PC-3 (cell line): ENCODE measurements at places on chromosomes 13 and 19.

- DNase-seq = peak; percentile 41
These were observed 51.7 kb upstream of the CYP4F8 start for GRCh38 chr19:15563325-15563794.

DNA sequence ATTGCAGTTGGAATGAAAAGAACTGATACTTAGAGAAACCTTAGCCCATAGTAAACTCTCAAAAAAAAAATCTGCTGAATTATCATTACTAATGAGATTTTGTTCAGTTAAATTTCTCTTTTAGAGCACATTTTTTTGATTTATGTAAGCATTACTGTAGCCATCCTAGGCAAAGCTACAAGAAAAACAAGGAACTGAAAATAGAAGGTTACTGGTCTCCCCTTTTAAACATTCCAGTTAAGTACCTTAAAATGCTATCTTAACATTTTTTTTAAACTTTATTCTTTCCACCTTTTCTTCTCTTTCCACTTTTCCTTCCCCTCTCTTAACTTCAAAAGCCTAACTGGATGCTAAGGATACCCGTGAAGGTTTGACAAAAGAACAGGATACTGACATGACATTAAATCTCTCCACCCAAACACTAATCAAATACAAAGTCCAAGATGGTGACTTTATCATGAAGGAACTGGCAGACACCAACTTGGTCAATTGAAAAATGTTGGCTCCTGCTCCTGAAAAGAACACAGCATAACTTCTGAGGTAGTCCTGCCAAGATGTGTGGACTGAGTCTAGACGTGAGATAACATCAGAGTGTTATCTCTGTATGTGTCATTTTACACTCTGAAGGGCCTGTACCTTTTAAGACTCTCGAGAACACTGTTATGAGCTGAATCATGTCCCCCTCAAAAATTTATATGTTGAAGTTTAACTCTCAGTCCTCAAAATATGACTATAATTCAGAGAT is 29.5 kb upstream of the SACS start:
- no peak for DNase-seq

- no peak for DNase-seq
These were observed 111.5 kb upstream of the ZNF507 start for GRCh38 chr19:32233885-32234284.

GRCh38 chr13:71278512-71278911 is 588.5 kb downstream of the DACH1 start:
- no peak for DNase-seq

GRCh38 chr13:64154514-64154913 is 2738.9 kb upstream of the PCDH20 start:
- peak; percentile 28 for DNase-seq

GRCh38 chr13:22690756-22691155 is 490.0 kb upstream of the SGCG start:
- no peak for DNase-seq

- DNase-seq = no peak
These were observed 892.3 kb downstream of the OLFM4 start for GRCh38 chr13:53920916-53921315.

- no peak for DNase-seq
These were observed 222.4 kb downstream of the TDRD3 start for GRCh38 chr13:60619461-60619860.

GRCh38 chr13:40221460-40222201 is 444.8 kb downstream of the FOXO1 start:
- DNase-seq = peak; percentile 12

- no peak for DNase-seq
These were observed 16.6 kb upstream of the RAB8A start for GRCh38 chr19:16095071-16095571.

GRCh38 chr13:98752467-98753290 is at the start of gene SLC15A1:
Gene SLC15A1, minus strand, starts transcription at chr13:98752672. Its CDS starts 74 bp downstream, at chr13:98752598.
- DNase-seq = no peak

GRCh38 chr13:79837741-79838450 is 356.9 kb downstream of the NDFIP2 start:
- DNase-seq = peak; percentile 17

GRCh38 chr13:30826911-30827577 is 79.0 kb upstream of the MEDAG start:
- DNase-seq = no peak

DNA sequence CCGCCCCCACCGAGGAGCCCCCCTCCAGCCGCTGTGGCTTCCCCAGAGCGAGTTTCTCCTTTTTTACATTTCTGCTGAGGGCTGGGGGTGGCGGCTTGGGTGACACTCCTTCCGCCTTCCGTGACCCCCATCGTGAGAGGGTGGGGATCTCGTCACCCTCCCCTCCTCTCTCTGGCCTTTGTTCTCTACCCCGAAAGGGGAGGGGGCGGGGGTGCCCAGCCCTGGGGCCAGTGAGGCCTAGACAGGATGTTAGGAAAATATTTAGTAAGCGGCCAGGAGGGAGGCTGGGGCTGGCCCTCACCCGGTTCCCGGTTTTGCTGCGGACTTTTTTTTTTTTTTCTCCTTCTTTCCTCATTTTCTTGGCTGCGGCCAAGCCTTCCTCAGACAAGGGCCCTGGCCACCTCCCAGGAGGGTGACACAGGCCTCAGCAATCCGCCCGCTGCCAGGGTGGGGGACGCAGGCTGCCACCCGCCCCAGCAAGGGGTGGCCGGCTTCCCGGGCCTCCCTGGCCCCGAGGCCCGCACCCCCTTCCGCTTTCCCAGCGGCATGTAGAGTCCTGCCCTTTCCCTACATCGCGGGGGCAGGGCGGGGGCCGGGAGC is 3.9 kb downstream of the MIDN start:
- peak; percentile 81 for DNase-seq

- no peak for DNase-seq
These were observed 23.2 kb downstream of the RFX2 start for GRCh38 chr19:6087074-6087571.

DNA sequence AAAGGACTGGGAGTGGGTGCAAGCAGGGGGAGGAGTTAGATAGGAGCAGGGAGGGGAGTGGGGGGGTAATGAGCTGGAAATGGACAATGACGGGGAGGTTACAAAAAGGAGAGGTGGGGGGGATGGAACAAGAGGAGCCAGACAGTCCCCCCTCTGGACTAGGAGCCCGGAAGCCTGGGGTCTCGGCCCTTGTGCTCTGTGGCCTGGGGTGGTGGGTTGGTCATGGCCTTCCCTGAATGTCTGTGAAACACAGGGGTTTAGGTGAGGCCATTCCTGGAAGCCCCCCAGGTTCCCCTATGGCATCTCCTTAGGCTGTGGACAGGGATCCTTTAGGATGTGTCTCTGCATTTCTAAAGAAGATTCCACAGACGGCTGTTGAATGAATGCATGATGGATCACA is 12.1 kb downstream of the KCNC3 start:
- no peak for DNase-seq

DNA sequence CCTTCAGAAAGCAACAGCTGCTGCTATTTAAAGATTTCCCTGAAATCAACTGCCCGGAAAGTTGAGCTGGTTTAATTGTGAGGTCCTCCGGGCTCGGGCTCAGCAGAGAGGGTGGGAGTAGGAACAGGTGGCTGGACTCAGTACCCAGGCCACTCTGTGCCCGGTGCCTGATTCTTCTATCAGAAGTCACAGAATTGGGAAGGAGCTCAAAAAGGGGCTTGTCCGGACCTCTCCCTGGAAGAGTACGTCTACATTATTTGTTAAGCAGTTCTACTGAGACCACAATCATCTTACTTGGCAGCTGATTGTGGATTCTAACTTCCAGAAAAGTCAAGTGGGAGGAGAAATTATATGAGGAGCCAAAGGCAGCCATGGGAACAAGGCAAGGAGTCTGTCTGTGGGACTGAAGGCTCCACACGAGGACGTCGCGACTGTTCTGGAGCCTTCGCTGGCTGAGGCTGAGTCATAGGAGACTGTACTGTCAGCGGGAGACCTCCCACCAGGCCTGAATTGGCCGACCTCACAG is 91.7 kb upstream of the ANKRD10 start:
- no peak for DNase-seq

GRCh38 chr19:41951686-41952172 is 7.4 kb downstream of the RABAC1 start:
- peak; percentile 87 for DNase-seq

- no peak for DNase-seq
These were observed 9.8 kb downstream of the ZSWIM4 start for GRCh38 chr19:13804830-13805683.

DNA sequence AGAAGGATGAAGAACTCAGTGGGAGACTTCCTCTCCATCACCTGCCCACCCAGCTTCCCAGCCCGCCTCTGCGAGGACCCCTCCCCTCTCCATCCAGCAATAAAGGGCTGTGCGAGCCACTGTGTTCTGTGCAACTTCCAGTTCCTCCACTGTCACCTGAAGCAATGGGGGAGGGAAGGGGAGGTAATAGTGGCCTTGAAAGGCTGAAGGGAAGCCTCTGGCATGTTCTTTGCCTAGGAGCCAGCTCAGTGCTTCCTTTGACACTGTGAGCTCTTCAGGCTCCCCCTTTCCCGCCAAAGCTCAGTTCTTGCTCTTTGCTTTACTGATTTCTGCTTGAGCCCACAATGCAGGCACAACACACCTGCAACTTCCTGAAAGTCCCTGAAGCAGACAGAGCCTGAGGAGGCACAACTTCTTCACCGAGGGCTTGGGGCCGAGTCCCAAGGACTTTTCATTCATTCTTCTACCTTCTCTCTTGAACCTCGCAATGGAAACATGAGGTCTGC is 73.2 kb upstream of the DOCK9 start:
- DNase-seq = no peak

DNA sequence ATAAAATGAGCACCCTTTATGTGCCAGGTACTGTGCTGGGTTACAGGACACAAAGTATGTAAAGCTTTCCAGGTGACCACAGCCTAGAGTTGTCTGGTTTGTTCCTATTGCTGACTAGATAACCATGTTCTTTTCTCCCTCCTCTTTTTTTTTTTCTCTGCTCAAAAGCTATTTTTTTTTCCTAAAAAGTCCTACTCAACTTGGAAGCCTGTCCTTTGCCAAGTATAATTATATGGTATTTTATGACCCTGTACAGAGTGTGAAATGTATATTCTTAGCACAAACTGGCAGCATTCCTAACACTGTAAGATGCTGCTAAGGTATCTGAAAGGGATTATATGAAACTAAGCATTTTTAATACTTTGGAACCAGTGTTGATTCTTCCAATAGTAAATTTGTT is 171.0 kb downstream of the GPC6 start:
- DNase-seq = no peak

- no peak for DNase-seq
These were observed 219.5 kb downstream of the TEX29 start for GRCh38 chr13:111539791-111540446.

DNA sequence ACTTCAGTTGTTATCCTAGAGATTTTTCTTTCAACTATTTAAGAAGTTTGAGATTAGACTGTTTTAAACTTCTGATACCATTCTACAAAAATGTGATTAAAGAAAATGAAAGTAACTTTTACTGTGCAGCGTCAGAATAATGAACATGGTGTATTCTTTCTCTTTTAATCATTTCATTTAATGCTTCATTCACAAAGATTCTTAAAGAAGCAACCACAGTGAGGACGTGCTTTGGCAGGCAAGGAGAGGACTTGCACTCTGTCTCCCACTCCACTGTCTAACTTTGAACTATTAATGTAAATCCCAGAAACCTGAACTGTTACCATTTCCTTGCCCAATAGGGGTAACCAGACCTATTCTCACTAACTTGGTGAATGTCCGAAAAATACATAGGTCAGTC is 137.0 kb downstream of the KCNRG start:
- DNase-seq = no peak

GRCh38 chr19:15321739-15322138 is 10.6 kb downstream of the BRD4 start:
- DNase-seq = no peak

GRCh38 chr19:16333001-16333586 is 8.5 kb downstream of the KLF2 start:
- DNase-seq = no peak

DNA sequence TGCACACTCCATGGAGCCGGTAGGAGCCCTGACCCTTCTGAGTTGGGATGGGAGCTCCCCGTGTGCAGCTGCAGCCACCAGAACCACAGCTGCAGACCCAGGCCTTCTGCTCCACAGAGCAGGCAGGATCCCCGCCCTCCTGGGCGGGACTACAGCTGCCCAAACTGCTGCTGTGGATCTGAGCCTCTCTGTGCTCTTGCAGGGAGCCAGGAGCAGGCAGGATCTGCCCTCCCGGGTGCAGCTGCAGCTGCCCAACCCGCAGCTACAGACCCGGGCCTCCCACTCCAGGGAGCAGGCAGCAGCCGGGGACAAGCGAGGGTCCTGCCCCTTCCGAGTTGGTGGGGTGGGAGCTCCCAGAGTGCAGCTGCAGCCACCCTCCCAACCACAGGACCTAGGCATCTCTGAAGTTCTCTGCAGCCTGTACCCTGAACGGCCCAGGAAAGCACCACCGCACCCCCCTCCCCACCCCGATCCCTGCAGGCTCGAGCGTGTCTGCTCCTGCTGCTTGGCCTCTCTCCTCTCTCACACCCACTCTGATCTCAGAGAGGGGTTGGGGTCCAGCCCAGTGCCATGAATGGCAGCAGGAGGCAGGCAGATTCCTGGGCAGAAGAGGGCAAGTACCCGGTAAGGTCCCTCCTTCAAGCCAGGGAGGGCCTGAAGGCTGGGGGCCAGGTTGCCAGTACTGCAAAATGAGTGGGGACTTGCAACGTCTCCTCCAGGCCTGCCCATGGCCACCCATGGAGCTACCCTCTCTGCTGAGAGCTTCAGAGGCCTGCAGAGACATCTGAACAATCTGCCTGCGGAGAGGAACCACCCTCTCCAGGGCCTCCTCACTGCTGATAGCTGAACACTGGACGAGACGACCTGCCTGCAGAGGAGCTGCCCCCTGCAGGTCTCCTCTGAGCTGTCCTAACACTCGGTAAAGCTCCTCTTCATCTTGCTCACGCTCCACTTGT is 16.4 kb upstream of the EMP3 start:
- DNase-seq = no peak

DNA sequence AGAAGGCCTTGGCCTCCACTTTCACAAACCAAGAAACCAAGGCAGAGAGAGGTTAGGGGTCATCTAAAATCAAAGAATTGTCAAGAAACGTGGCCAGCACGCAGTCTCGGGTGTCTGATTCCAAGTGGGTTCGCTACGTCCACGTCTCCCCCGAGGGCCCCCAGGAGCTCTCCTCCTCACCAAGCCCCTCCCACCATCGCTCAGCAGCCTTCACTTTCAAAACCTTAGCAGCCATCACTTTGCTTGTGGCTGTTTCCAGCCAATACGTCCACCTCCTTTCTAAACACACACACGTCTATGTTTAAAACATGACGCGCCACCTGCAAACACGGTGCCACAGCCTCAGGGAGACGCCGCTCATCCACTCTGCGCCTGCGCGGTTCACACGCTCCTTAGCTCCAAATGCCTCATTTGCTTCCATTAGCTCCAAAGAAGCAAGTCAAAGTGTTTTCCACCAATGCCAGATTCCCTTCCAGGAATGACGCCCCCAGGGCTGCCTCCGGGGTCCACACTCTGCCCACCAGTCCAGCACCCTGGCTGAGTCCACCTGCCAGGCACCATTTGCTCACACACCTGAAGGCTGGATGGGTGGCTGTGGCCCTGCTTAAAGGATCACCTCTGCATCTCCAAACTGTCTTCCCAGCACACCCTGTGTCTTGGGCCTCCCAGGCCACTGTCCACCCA is 5.5 kb downstream of the RASA3 start:
- no peak for DNase-seq

GRCh38 chr13:59801107-59801880 is 362.4 kb downstream of the DIAPH3 start:
- DNase-seq = no peak

- DNase-seq = no peak
These were observed 43.0 kb upstream of the HNRNPA1L2 start for GRCh38 chr13:52599037-52599847.
